Cerebellum (tissue), 4 donors: ENCODE measurements at places on chromosomes 1 and 21.

- DNase-seq: no peak
Measured at GRCh38 chr1:112893288-112894009, 62.5 kb downstream of the SLC16A1 start.

DNA sequence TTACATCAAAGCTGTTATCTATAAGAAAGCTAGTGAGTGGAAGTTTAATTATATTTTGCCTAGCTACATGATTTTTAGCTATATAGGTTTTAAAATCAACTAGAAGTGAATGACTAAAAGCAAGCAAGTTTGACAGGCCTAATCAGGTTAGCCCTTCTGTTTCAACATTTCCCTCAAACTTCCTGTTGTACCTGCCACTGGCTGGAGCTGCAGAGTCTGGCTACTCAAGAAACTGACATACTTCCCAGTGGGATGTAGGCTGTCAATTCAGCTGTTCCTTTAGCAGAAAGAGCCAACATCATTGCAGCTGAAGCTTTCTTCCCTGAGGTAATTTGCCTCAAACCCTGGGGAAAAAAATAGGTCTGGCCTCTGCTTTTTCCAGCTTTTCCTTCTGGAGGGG is 87.1 kb upstream of the TNR start:
- DNase-seq: no peak

GRCh38 chr1:111930356-111930755 is 59.1 kb downstream of the KCND3 start:
- no peak for DNase-seq

DNA sequence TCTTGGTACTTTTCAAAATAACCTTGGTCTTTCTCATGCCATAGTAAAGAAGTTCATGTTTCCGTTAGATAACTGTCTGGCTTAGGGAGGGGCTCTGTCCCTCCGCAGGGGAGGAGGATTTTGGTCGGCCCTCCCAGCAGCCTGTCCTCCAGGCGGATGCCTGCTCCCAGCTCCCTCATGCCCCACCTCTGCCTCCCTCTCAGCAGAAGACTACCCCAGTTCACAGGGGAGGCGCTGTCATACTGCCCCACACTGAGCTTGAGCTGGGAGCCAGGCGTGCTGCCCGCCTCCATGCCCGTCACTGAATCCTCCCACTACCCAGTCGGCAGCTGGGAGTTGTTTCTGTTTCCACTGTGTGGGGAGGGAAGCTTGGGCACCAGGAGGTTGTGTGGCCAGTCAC is 127.3 kb downstream of the CAMTA1 start:
- no peak for DNase-seq
